ENCODE measurements at places on chromosomes 5 and 9. TPM values are rescaled to one million over a fixed set of nuclear protein-coding genes. Genes with fewer than 3 reads are reported as not detected.
A peak's percentile ranks its signal among the peaks of the same experiment; 100 is the strongest.

Gene ZNF300
- total RNA-seq, result 0.44 TPM

Gene FRMPD1
- not detected for total RNA-seq

Gene RPS14
- total RNA-seq, result 1,980 TPM

Gene NDST1
- 0.58 TPM for total RNA-seq

GRCh38 chr5:14208071-14209021, 65.2 kb downstream of the TRIO start:
- peak overlapping the region; percentile 8 for H3K27ac ChIP-seq
- no peak overlapping the region for H3K4me3 ChIP-seq
- H3K27me3 ChIP-seq, result peaks cover 8% of the 10 kb centered on the region
- no peak for DNase-seq

- no peak overlapping the region for H3K27ac ChIP-seq
- no peaks in the 10 kb centered on the region for H3K4me1 ChIP-seq
- no peak overlapping the region for H3K4me3 ChIP-seq
- DNase-seq, result no peak
- no peaks in the 10 kb centered on the region for H3K36me3 ChIP-seq
These were observed 86.3 kb downstream of the ELAVL2 start for GRCh38 chr9:23739753-23740152.

DNA sequence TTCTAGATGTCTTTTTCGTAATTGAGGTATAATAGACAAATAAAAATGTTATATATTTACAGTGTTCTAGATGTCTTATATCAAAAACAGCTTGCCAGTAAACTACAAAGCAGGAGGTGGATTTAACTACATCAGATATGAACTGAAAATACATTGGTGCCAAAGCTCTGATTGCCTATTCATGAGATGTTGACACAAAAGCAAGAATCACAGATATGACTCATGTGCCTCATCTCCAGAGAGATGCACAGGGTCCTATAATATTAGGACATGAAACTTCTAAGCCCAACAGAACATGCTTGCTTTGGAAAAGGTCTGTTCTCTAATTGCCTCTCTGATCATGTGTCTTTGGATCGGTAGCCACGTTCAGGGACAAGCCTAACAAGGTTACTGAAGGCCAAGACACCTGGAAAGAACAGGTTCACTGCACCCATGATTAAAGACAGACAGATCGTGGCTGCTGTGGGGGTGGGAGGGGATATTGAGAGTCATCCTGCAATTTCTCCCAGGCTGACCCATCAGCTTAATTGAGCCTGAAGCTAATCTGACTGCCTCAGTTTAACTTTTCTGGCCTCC, 16.8 kb downstream of the ABCA1 start:
- no peak overlapping the region for H3K4me3 ChIP-seq
- H3K36me3 ChIP-seq, result no peaks in the 10 kb centered on the region
- peaks cover 10% of the 10 kb centered on the region for H3K27me3 ChIP-seq
- H3K27ac ChIP-seq, result no peak overlapping the region
- peaks cover 1% of the 10 kb centered on the region for H3K4me1 ChIP-seq

DNA sequence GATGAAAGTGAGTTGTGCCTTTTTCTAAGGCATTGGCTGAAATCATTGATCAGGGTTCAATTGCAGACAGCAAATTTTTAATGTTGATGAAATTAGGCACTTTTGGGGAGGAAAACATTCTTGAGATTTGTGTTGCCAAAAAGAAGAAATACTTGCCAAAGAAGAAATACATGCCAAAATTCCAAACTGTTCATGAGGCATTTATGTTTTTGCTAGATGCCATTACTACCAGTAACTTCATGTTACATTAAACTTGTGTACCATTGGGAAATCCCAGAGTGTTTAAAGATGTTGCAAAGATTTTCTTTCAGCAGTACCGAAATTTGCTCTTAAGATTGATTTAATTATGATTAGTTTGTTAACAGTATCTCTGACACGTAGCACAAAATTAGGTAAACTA, 7.0 kb downstream of the XRCC4 start:
- H3K4me1 ChIP-seq, result no peaks in the 10 kb centered on the region
- DNase-seq, result no peak
- peaks cover 1% of the 10 kb centered on the region for H3K36me3 ChIP-seq
- H3K4me3 ChIP-seq, result no peak overlapping the region
- H3K27me3 ChIP-seq, result no peaks in the 10 kb centered on the region
- no peak overlapping the region for H3K27ac ChIP-seq

DNA sequence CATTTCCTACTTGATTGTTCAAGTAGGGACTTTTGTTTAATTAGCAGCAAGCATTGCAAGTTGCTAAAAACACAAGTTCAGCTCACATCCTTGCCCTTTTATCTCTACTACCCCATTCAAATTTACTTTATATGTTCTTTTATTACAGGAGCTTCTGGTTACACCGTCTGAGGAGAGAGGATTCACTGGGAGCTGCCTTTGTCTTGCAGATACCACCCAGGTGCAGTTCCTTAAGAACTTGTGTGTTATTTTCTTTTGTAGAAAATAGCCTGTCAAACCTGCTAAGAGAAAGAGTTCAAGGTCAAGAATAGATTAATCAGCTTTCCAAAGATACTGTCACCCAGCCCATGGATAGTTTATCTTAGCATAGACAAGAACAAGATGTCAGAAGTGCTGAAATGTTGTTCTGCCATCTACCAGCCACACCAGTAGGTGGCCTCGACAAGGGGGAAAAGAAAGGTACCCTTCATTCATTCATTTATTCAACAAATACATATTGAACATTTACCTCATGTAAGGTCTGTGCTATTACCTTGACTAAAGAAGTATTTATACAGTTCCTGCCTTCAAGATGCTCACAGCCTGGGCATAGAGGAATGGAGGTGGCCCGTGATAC, 750.3 kb downstream of the MAT2B start:
- DNase-seq, result no peak
- H3K36me3 ChIP-seq, result no peaks in the 10 kb centered on the region
- no peak overlapping the region for H3K27ac ChIP-seq
- no peaks in the 10 kb centered on the region for H3K4me1 ChIP-seq
- no peak overlapping the region for H3K4me3 ChIP-seq

Data from activated CD8-positive, alpha-beta memory T cell treated with anti-CD3 and anti-CD28 coated beads, Interleukin-2, amount 10 ng/mL, durations not matched to agents 7 days and 5 days (primary cell).